ENCODE measurements at places on chromosomes 16 and 17. TPM values are rescaled to one million over a fixed set of nuclear protein-coding genes. Genes with fewer than 3 reads are reported as not detected.

GRCh38 chr17:27155866-27156265, 138.0 kb upstream of the WSB1 start:
- H3K36me3 ChIP-seq = no peaks in the 10 kb centered on the region
- peaks cover 3% of the 10 kb centered on the region for H3K27me3 ChIP-seq
- H3K4me3 ChIP-seq = no peak overlapping the region
- DNase-seq = no peak

DNA sequence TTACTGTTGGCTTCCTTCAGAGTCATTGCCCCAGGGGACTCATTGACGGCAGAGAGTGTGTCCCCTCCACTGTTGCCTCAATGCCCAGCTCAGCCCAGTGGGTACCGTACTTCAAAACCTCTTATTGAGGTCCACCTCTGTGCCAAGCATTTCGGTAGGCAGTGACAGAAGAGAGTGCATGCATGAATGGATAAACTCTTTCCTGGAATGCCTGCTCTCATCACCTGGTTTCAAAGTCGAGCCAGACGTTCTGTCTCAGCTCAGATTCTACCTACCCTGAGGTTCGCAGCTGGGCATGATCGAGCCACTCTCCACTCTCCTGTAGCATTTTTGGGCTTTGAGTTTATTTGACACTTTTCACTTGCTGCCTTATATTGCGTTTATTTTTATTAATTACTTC, 647.0 kb downstream of the MAF start:
- no peak overlapping the region for H3K27ac ChIP-seq
- 0 out of 2 replicates have a peak, but pooled peaks cover 10% of the 10 kb centered on the region for H3K4me1 ChIP-seq
- no peak for DNase-seq
- no peaks in the 10 kb centered on the region for H3K36me3 ChIP-seq
- no peaks in the 10 kb centered on the region for H3K27me3 ChIP-seq

GRCh38 chr17:30554839-30555751, 77.9 kb downstream of the GOSR1 start:
- peaks cover 2% of the 10 kb centered on the region for H3K27me3 ChIP-seq
- no peak for DNase-seq
- H3K4me3 ChIP-seq = no peak overlapping the region

- H3K4me1 ChIP-seq = peaks cover 26% of the 10 kb centered on the region
- DNase-seq = peak; percentile 31
- no peak overlapping the region for H3K4me3 ChIP-seq
- no peaks in the 10 kb centered on the region for H3K27me3 ChIP-seq
- no peak overlapping the region for H3K27ac ChIP-seq
- H3K36me3 ChIP-seq = no peaks in the 10 kb centered on the region
Observed at GRCh38 chr17:29596811-29597210, 3.9 kb downstream of the ANKRD13B start.

- no peaks in the 10 kb centered on the region for H3K27me3 ChIP-seq
- H3K36me3 ChIP-seq = no peaks in the 10 kb centered on the region
- no peak for DNase-seq
- no peak overlapping the region for H3K4me3 ChIP-seq
- peaks cover 47% of the 10 kb centered on the region for H3K4me1 ChIP-seq
Observed at GRCh38 chr17:29238133-29238850, 8.4 kb upstream of the CRYBA1 start.

DNA sequence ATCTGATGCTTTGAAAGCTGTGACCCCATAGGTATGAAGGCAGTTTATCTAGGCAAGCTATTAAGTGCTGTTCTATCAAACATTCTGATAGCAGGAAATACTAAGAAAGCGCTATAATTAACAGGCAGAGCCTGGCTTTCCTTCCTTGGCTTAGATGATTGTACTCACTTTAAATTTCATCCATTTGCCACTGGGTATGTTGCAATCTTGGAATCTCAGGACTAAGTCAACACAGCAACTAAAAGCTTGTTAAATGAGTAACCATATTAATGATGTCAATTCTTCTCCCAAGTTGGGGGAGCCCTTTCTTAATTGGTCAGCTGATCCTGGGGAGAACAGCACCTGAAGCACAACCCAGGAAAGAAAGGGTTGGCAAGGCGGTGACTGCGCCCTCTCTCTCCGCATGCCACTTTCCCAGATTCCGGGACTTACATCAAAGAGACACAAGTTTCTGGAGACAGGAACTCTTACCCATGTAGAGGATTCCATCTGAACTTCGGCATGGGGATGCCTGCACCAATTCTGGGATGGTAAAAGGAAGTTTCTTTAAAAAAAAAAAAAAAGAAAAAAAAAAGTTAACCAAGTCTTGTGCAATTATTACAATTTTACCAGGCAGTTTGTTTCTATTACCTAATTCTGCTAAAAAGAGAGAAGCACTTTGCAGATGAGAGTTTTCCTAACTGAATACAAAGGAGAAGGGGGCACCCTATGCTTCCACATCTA, 54.4 kb upstream of the ICAM2 start:
- DNase-seq = no peak
- H3K4me1 ChIP-seq = peaks cover 45% of the 10 kb centered on the region
- peak overlapping the region; percentile 75 for H3K27ac ChIP-seq
- no peaks in the 10 kb centered on the region for H3K27me3 ChIP-seq
- no peak overlapping the region for H3K4me3 ChIP-seq

- no peak overlapping the region for H3K27ac ChIP-seq
- peaks cover 92% of the 10 kb centered on the region for H3K27me3 ChIP-seq
- H3K4me3 ChIP-seq = no peak overlapping the region
- H3K4me1 ChIP-seq = no peaks in the 10 kb centered on the region
- no peak for DNase-seq
Observed at GRCh38 chr16:49700251-49701064, 155.5 kb downstream of the ZNF423 start.

- no peaks in the 10 kb centered on the region for H3K36me3 ChIP-seq
- H3K4me1 ChIP-seq = peaks cover 19% of the 10 kb centered on the region
- no peak for DNase-seq
Observed at GRCh38 chr17:35584061-35584460, 3.1 kb upstream of the AP2B1 start.

DNA sequence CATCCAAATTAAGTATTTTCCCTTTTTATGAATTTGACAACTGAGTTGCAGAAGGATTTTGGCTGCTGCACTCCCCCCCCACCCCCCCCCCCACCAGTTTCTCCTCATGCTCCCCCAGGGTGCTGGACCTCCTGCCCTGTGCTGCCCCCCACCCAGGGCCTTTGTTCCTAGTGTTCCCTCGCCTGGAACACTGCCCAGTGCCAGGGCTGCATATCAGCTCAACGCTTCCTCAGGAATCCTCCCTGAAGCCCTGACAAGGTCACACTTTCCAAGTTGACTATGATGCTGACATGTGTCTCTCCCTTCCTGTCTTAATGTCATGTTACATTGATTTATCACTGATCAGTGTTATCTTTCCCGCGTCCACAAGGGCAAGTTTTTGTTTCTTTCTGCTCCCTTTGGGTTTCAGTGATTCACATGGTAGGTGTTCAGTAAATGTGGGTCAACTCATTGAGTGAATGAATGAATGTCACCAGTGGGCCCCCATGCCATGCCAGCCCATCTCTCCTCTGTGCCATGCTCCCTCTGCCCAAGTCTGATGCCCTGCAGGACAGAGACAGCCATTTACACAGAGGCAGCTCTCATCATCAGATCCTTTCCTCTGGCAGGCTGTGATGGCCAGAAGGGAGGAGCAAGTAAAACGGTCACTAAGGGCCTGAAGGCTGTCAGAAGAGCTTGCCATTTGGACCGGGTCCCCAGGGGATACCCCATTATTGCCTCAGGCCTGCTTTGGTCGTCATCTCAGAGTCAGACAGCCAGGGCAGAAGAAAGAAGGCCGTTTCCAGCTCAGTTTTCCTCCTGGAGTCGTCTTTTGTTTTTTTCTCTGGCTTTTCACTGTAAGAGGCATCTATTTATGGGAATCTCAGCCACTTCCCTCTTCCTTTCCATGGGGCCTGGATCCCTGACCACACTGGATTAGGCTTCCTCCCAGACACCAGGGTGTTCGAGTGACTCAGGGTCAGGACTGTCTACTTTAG, 386.2 kb downstream of the SNX29 start:
- no peak for DNase-seq
- no peaks in the 10 kb centered on the region for H3K4me1 ChIP-seq
- H3K27me3 ChIP-seq = no peaks in the 10 kb centered on the region
- H3K36me3 ChIP-seq = no peaks in the 10 kb centered on the region

GRCh38 chr16:6573577-6573976, 759.1 kb upstream of the RBFOX1 start:
- peaks cover 33% of the 10 kb centered on the region for H3K27me3 ChIP-seq
- no peaks in the 10 kb centered on the region for H3K4me1 ChIP-seq
- no peaks in the 10 kb centered on the region for H3K36me3 ChIP-seq

GRCh38 chr16:20327444-20328041, at the start of gene GP2:
Gene GP2 (minus strand): TSS chr16:20327513. CDS start chr16:20326431, 1,082 bp downstream.
- H3K4me3 ChIP-seq = no peak within 1 kb of the TSS
- H3K27ac ChIP-seq = no peak within 1 kb of the TSS
- no peaks in the 10 kb centered on the region for H3K36me3 ChIP-seq
- no peak for DNase-seq
- H3K4me1 ChIP-seq = no peaks in the 10 kb centered on the region
- H3K27me3 ChIP-seq = peaks cover 11% of the 10 kb centered on the region

DNA sequence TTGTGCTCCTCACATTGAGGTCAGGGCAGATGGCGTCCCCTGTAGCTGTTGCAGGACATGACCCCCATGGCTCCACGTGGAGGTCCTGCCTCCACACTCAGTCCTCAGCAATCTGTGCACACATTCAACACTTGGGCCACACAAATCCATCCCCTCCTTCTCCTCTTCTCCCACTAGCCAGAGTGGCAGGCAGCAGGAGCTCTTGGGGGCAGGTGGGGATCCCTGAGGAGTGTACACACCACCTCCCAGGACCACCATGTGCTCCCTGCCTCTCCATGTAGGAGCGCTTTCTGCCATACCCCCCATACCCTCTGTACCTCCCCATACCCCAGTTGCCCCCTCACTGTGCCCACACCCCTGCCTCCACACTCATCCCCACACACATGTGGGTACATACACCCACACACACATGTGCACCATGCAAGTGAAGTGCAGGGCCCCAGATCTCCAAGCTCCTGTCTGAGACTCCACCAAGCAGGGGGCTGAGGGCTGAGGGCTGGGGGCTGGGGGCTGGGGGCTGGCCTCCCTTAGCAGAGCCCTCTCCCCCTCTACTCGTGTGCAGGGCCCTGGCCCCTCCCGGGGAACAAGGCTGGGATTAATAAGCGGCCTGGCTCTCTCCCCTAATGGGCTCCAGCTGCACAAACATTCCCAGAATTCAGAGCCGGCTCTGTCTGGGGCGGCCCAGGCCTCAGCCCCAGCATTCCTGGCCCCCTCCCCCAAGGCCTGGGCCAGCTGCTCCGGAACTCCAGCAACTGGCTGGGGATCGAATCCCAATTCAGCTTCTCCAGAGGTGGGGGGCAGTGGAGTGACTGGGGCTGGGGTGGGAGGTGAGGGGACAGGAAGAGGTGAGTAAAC, 48.2 kb upstream of the MEIOC start:
- H3K27me3 ChIP-seq = no peaks in the 10 kb centered on the region
- no peak for DNase-seq
- no peak overlapping the region for H3K4me3 ChIP-seq
- H3K27ac ChIP-seq = no peak overlapping the region
- no peaks in the 10 kb centered on the region for H3K36me3 ChIP-seq
- no peaks in the 10 kb centered on the region for H3K4me1 ChIP-seq

DNA sequence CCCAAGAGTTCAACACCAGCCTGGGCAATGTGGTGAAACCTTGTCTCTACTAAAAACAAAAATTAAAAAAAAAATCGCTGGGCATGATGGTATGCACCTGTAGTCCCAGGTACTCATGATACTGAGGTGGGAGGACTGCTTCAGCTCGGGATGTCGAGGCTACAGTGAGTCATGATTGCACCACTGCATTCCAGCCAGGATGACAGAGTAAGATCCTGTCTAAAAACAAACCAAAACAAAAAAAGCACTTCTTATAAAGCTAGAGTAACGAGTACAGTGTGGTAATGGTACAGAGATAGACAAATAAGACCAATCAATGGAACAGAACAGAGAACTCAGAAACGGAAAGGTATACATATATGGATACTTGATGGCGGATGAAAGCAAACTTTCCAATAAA, 4.4 kb downstream of the NSMCE1 start:
- H3K4me3 ChIP-seq = peak overlapping the region; percentile 29
- H3K27me3 ChIP-seq = no peaks in the 10 kb centered on the region
- peaks cover 43% of the 10 kb centered on the region for H3K4me1 ChIP-seq
- H3K36me3 ChIP-seq = no peaks in the 10 kb centered on the region
- peak; percentile 98 for DNase-seq
- H3K27ac ChIP-seq = peak overlapping the region; percentile 82

- H3K27ac ChIP-seq = no peak overlapping the region
- no peaks in the 10 kb centered on the region for H3K27me3 ChIP-seq
- no peak for DNase-seq
- no peaks in the 10 kb centered on the region for H3K36me3 ChIP-seq
Observed at GRCh38 chr17:72657467-72658317, 434.8 kb downstream of the SLC39A11 start.

DNA sequence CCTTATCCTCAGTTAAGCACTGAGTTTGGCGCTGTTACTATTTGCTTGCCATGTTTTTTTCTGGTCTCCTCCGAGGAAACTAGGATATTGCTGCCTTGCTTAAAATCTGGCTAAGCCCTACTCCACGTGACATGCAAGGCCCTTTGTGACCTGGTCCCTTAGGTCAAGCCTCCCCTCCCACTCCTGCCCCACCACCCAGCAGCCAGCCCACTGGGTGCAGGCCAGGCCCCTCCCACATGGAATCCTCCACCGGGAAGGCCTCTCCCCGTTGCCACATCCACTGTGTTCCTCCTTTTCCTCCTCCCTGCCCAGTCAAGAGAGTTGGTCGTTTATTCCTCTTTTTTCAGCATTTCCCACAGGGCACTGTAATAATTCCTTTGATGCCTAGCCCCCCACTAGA, 16.2 kb downstream of the PSMD3 start:
- H3K27me3 ChIP-seq = no peaks in the 10 kb centered on the region
- DNase-seq = no peak
- no peaks in the 10 kb centered on the region for H3K4me1 ChIP-seq

- H3K4me3 ChIP-seq = no peak overlapping the region
- no peaks in the 10 kb centered on the region for H3K4me1 ChIP-seq
- H3K27ac ChIP-seq = no peak overlapping the region
- DNase-seq = no peak
- no peaks in the 10 kb centered on the region for H3K27me3 ChIP-seq
Observed at GRCh38 chr17:47982645-47983390, 11.9 kb downstream of the CDK5RAP3 start.

DNA sequence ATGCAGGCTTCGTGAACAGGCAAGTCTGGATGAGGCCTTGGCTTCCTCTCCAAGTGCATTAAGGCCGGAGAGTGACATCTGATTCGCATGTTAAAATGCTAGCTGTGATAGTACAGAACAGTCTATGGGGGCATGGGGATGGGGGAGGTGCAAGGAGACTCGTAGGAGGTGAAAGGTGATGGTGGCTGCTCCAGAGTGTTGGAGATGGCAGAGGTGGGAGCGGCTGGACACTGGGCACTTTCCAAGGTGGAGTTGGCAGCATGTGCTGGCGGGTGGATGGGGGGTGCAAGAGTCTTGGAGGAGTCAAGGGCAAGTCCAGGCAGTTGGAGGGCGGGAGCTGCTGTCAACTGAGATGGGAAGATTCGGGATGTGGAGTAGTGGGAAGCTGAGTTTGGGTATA, 350.9 kb upstream of the TNRC6C start:
- no peaks in the 10 kb centered on the region for H3K36me3 ChIP-seq
- peaks cover 94% of the 10 kb centered on the region for H3K27me3 ChIP-seq
- DNase-seq = no peak
- no peak overlapping the region for H3K27ac ChIP-seq
- no peak overlapping the region for H3K4me3 ChIP-seq

- peaks cover 33% of the 10 kb centered on the region for H3K36me3 ChIP-seq
- no peaks in the 10 kb centered on the region for H3K27me3 ChIP-seq
- peaks cover 42% of the 10 kb centered on the region for H3K4me1 ChIP-seq
- peak overlapping the region; percentile 70 for H3K27ac ChIP-seq
- peak overlapping the region; percentile 92 for H3K4me3 ChIP-seq
Observed at GRCh38 chr16:89564476-89565255, 4.2 kb downstream of the RPL13 start.

Gene AMZ2
- total RNA-seq = 60.8 TPM

Gene TPSG1
- not detected for total RNA-seq

Data from PC-9 (cell line).